Omental fat pad (tissue), 4 donors: ENCODE measurements at places on chromosomes 5 and 9. TPM values are rescaled to one million over a fixed set of nuclear protein-coding genes. Genes with fewer than 3 reads are reported as not detected.

OR2V2 gene
- total RNA-seq = not detected

LPAR1 gene
- total RNA-seq = 80.2 TPM

TLR4 gene
- total RNA-seq = 89.1 TPM

CCDC192 gene
- not detected for total RNA-seq

TBCA gene
- 81.5 TPM for total RNA-seq

KCNV2 gene
- not detected for total RNA-seq

C9orf153 gene
- 0.46 TPM for total RNA-seq

MTRR gene
- 39.0 TPM for total RNA-seq

SLC6A18 gene
- total RNA-seq = not detected

DNA sequence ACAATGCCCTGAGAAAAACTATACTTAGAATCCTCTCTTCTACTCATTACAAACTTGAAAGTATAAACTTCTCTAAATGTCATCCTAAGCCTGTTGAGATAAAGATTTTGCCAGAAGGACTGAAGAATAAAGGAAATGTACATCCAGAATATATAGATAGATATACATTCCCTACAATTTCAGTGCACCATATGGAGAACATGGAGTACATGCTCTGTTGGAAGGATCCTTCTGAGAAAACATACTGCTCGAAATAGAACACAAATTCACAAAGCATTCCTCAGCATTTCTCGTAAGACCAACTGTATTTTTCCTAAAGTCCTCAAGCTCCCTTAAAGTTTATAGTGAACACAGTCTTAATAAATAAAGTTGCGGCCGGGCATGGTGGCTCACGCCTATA is 69.7 kb upstream of the RASA1 start:
- DNase-seq = no peak

GRCh38 chr5:4907571-4907970 is 232.6 kb upstream of the ADAMTS16 start:
- DNase-seq = no peak

DNA sequence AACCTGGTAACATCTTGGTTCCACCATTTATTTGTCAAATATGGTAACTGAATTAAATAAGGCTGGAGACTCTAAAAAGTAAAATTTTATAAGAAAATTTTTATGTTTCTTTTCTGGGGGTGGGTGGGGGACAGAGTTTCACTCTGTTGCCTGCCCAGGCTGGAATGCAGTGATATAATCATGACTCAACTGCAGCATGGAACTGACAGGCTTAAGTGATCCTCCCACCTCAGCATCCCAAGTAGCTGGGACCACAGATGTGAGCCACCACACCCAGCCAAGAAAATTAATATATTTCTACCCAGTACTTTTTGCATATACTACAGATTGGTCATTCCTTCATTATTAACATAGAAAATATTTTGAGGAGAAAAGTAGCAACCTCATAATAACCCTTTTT is 216.9 kb downstream of the DEPDC1B start:
- DNase-seq = no peak

GRCh38 chr5:150303070-150303615 is 438 bp upstream of the ARSI start:
- DNase-seq = no peak

DNA sequence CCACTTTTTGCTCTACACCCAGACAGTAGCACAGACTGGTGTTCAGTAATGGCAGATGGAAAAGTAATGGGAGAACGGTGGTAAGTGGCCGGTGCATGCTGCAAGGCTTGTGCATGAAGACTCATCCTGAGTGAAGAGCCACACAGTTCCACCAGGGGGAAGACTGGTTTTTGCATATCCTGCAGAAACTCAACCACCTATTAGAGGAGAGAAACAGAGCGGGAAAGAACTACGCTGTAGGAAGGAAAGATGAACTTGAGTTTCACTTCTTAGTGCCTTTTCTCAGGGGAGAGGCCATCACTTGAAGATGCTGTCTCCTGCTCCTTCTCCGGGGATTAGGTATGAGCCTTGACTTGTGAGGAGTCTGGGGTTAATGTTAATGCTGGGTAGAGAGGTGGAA is 9.4 kb upstream of the PRSS3 start:
- DNase-seq = no peak

DNA sequence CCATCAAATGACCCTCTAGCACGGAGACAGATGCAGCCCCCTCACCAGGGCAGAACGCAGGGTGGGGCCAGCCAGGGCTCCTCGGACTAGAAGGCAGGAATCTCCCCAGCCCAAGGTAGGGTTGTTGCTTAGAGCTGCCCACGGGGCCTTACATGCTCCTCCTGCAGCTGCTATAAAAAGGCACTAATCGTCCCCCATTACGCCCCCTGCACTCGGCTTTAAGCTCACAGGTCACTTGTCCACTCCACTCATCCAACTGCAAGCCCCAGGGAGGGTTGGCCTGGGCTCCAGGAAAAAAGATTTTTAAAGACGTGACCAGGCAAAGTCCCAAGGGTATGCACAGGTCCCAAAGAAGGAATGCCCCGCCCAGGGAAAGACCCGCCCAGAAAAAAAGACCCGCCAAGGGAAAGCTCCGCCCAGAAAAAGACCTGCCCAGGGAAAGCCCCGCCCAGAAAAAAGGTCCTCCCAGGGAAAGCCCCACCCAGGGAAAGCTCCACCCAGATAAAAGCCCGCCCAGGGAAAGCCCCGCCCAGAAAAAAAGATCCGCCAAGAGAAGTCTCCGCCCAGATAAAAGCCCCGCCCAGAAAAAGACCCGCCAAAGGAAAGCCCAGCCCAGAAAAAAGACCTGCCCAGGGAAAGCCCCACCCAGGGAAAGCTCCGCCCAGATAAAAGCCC is 11.1 kb downstream of the GRIN1 start:
- DNase-seq = no peak

DNA sequence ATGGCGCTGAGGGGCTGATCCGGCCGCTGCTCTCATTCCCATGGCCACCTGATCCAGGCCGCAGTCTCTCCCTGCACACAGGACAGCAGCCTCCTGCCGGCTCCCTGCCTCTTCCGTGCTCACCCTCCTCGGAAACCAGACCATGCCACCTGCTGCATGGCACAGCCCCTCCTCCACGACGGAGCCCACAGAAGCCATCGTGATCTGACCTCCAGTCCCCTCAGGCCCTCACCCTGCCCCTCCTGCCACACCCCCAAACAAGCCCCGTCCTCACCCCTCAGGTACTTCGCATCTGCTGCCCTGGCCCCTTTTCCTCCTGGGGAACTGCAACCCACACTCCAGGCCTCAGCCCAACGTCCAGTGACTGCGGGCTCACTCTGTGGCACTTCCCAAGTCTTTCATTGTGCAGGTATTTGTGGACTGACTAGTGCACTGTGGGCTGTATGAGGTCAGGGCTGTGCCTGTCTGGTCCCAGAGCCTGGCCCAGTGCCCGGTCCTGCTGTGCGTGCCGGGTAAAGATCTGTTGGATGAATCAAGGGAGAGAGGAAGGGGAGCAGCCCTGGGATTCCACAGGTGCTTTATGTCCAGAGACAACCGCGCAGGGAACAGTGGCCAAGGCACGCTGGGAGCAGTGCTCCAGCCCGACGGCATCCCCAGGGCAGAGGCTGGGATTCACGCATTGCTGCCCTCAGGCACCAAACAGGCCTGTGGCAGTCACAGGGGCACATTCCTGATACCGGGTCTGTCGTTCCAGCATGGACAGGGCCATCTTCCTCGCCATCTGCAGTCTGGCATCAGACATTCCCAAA is 86.1 kb downstream of the ADAMTS2 start:
- no peak for DNase-seq

DNA sequence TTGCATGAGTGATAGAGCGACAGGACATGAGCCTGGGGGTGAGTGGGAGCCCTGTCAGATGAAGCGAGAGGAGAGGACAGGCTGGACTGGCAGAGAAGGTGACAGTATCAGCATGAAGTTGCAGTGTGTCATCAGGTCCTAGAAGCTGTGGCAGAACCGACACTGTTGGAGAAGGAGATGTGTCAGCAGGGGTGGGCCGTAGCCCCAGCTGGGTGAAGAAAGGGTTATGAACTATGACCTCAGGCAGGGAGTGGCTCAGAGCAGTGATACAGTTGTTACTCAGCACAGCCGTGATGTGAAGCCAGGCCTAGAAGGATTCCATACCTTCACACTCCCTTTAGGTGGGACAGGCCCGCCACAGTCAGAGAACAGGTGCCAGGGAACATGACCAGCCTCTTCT is 7.6 kb downstream of the PCYOX1L start:
- no peak for DNase-seq

DNA sequence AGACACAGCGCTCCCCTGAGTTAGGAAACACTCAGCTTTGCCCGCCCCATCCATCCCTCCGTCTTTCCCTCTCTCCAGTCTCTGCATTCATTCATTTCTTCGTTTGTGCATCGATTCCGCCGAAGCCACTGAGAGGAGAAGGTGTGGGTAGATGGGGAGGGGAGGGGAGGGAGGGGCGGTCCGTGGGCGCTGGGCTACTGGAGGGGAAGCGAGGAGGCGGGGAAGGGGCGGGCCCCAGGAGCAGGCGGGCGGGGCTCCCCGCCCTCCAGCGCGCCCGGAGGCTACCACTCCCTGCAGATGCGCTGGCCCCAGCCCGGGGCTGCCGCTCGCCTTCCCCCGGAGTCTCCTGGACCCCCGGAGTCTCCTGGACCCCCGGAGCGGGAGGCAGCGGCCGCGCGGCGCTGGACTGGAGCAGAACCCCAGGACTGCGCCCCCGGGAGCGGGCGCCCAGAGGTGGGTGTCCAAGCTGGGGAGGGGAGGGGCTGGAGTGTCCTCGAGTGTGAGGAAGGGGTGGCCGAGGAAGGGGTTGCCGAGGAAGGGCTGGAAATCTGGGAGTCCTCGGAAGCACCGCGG is 159.5 kb downstream of the C9orf152 start:
- peak; percentile 45 for DNase-seq

GRCh38 chr5:32714836-32715235 is 3.7 kb downstream of the NPR3 start:
- no peak for DNase-seq

GRCh38 chr5:126138281-126138931 is 284.8 kb upstream of the GRAMD2B start:
- no peak for DNase-seq

DNA sequence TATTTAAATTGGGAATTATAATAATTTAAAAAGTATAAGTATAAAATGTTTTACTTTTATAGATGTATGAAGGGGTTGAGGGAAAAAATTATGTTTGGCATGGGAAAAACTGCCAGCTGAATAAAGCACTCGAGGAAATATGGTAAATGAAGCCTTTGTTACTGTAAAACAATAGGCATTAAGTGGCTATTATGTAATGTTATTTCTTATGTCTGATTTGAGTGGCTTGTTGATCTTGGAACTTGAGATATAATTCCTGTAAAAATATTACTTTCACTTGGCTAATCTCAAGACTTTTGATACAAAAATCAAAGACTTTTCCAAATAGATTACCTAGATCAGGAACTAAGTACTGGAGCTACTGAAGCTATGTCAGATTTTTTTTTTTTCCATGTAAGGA is 182.9 kb downstream of the CD180 start:
- no peak for DNase-seq

- DNase-seq = no peak
Observed at GRCh38 chr9:6630502-6631206, 14.9 kb downstream of the GLDC start.

DNA sequence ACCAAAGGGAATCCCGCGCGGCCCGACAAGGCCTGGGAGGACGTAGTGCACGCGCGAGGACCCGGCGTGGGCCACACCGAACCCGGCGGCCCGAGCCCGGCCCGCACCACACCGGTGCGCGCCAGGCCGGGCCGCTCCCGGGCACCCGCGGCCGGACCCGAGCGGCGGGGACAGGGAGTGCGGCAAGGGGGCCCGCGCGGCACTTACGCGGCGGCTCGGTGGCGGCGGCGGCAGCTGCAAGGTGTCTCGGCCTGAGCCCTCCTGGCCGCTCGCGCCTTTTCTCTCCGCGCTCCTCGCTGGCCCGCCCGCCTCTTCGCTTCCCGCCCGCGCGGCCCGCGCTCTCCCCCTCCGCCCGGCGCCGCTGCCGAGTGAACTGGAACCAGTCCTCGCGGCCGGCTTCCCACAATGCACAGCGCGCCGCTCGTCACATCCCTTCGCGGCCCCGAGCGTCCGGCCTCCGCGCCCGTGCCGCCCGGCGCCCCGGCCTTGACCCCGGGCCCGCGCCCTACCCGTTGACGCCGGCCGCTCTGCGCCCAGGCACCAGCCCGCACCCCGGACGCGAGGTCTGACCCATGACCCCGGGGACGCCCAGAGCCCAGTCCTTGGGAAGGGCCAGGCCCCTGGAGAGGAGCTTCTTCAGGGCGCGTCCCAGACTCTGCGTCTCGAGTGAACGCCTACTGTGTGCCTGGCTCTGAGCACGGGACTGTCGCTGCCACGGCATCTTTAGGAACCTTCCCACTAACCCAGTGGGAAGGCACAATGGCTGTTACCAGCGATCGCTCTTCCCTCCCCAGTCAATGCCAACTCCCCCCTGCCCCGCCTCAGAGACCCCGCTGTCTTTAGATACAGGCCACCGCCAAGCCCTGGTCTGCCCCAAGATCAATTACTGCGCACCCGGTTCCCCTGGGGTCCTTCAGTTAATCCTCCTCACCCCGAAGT is at the start of gene MACROH2A1:
Gene MACROH2A1, minus strand, starts transcription at position 377 of the 939 bp plus-strand sequence. CDS start 10,138 bp downstream, outside the sequence.
- peak; percentile 70 for DNase-seq

DNA sequence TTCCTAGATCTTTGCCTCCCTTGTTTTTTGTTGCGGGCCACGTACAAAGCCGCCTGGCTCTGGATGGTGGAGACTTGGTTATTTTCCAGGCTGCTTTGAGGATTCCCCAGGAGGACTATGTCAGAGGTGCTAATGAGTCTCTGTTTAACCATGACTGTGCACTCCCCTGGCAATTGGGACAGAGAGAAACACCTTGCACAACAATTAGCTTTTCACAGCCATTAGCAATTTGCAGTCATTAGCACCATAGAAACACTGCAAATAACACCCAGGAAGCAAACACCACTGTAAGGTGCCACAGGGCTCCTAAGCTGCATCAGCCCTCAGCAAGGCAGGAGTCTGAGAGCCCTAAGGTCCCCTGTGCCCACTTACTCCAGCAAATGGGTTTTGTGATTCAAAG is 201.0 kb upstream of the VLDLR start:
- DNase-seq = no peak

DNA sequence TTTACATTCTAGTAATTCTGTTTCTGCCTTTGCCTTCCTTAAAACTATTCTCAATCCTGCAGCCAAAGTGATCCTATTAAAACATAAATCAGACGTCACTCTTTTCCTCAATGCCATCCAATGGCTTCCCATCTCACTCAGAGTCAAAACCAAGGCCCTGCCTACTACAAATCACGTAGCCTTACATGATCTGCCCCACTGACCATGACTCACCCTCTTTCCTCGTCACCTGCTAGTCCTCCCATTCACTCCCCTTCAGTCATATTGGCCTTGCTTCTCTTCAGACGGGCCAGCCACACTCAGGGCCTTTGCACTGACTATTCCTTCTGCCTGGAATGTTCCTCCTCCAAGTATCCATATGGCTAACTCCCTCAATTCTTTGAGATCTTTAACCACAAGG is 39.0 kb upstream of the DMXL1 start:
- DNase-seq = no peak

- DNase-seq = no peak
Observed at GRCh38 chr5:22056601-22057000, 796.5 kb downstream of the CDH12 start.

- DNase-seq = no peak
Observed at GRCh38 chr9:137127301-137128157, 11.4 kb upstream of the GRIN1 start.

DNA sequence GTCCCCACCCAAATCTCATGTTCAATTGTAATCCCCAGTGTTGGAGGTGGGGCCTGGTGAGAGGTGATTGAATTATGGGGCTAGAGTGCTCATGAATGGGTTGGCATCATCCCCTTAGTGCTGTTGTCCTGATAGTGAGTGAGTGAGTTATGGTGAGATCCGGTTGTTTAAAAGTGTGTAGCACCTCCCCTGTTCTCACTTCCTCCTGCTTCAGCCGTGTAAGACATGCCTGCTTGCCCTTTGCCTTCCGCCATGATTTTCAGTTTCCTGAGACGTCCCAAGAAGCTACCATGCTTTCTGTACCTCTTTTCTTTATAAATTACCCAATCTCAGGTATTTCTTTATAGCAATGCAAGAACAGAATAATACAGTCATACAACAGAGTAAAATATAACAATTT is 742 bp upstream of the LECT2 start:
- DNase-seq = no peak
